ENCODE measurements at places on chromosomes 4 and X. TPM values are rescaled to one million over a fixed set of nuclear protein-coding genes. Genes with fewer than 3 reads are reported as not detected.

C4orf51 gene
- total RNA-seq: not detected

ABLIM2 gene
- total RNA-seq: under 0.01 TPM

SH3BP2 gene
- 25.1 TPM for total RNA-seq

RXFP1 gene
- total RNA-seq: 0.15 TPM

F11 gene
- not detected for total RNA-seq

SHOX gene
- not detected for total RNA-seq

MCF2 gene
- not detected for total RNA-seq

ZNF711 gene
- 1.6 TPM for total RNA-seq

ADH1C gene
- 0.34 TPM for total RNA-seq

TNMD gene
- not detected for total RNA-seq

TMEM31 gene
- total RNA-seq: not detected

GIMD1 gene
- total RNA-seq: not detected

ADH7 gene
- total RNA-seq: not detected

AREG gene
- 10.0 TPM for total RNA-seq

Measured in bronchus fibroblast of lung (primary cell).